ENCODE measurements at places on chromosomes 11 and 22.

GRCh38 chr11:3090096-3090901 lies 33.1 kb upstream of the CARS1 start:
- DNase-seq, result no peak

GRCh38 chr11:80196932-80197554 lies 756.2 kb upstream of the TENM4 start:
- no peak for DNase-seq

- no peak for DNase-seq
These were observed 3.5 kb downstream of the TMEM80 start for GRCh38 chr11:699116-699508.

DNA sequence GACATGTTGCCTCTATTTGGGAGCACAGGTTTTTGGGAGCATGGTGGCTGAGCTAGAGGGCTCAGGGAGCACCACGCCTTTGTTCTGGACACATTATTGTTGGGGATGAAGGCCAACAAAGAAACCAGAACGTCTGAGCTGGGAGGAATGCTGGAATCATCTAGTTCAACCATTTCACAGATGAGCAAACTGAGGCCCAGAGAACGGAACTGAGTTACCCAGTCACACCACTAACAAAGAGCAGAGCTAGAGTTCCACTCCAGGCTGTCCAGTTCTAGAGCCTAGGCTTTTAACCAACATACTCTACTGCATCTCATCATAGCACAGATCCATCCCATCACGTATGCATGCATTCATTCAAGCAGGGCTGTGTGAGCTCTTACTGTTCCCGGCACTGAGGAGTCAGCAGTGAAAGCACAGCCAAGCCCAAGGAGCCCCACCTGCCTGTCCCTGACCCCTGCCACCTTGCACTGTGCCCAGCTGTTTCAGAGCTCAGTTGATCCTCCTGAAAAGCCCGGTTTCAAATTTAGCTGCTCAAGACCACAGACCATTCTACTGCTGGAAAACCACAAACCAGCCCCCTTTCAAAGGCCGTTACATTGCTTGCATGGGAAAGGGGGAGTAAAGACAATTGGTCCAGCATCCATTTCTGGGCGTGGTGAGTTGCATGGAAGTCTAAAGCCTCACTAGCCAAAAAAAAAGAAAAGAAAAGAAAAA lies 16.9 kb upstream of the TCF20 start:
- no peak for DNase-seq

DNA sequence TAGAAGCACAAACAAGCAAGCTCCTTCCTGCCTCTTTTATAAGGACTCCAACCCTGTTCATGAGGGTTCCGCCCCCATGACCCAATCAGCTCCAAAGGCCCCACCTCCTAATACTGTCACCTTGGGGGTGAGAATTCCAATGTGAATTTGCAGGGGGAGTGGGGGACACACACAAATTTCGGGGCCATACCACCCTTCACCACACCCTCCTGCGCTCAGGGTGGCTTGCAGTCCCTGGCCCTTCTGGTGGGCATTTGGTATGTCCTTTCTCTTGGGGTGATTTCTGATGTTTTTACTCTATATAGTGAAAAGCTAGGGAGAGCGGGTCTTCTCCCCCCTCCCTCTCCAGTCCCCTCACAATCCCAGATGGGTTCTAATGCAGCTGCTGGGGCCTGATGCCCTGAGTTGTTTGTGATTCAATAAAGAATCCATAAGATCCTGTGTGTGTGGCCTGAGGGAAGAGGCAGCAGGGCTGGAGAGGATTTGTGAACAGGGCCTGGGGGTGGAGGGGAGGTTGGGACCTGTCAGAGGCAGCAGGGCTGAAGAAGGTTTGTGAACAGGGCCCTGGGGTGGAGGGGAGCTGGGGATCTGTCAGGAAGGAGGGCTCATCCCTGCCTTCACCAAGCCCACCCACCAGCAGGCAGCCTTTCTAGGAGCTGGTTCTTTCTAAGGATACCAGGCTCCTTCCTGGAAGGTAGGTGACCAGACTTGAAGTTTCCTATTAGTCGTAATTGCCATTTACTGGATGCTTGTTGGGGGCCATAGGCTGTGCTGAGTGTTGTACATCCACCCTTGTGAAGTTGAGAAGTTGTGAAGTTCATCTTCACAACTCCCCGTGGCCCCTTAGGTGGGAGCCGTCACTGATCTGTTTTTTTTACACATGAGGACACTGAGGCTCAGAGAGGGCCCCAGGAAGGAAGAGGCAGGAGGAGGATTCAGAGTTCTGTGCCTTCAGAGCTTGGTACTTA lies 7.9 kb downstream of the SLC35C1 start:
- DNase-seq, result no peak

GRCh38 chr22:20216863-20217499 lies 51.1 kb downstream of the RTN4R start:
- DNase-seq, result no peak

- no peak for DNase-seq
These were observed 8.7 kb downstream of the KDM4F start for GRCh38 chr11:95057959-95058358.

GRCh38 chr11:59212744-59213631 lies at the start of gene MPEG1:
TSS of gene MPEG1 (minus strand) at chr11:59212927. CDS start at chr11:59212865, 62 bp downstream.
- no peak for DNase-seq

- no peak for DNase-seq
These were observed 4.2 kb upstream of the GAB4 start for GRCh38 chr22:17012267-17012666.

GRCh38 chr11:131441051-131441810 lies 70.8 kb downstream of the NTM start:
- no peak for DNase-seq

GRCh38 chr11:95515371-95515770 lies 274.2 kb downstream of the FAM76B start:
- no peak for DNase-seq

DNA sequence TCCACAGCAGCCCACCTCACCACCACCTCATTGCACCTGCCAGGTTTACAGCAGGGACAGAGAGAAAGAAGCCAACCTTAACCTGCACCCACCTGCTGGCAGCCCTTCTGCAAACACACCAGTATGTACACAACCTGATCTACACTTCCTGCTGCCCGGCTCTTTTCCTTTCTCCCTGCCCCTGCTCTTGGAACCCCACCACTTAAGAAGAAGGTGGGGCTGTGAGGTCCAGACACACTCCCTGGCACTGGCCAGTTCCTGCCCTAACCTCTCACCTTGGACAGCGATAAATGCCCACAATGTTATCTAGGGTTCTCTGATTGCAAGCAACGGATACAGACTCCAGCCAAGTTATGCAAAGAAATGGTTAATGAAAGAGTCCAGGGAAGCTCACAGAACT lies 10.8 kb upstream of the SLC35C1 start:
- peak; percentile 9 for DNase-seq

- DNase-seq, result no peak
These were observed 34.5 kb upstream of the ETS1 start for GRCh38 chr11:128621601-128622501.

GRCh38 chr11:60947700-60948099 lies 4.3 kb downstream of the SLC15A3 start:
- DNase-seq, result no peak

- DNase-seq, result no peak
These were observed 4.2 kb downstream of the HSPA8 start for GRCh38 chr11:123057661-123058305.

DNA sequence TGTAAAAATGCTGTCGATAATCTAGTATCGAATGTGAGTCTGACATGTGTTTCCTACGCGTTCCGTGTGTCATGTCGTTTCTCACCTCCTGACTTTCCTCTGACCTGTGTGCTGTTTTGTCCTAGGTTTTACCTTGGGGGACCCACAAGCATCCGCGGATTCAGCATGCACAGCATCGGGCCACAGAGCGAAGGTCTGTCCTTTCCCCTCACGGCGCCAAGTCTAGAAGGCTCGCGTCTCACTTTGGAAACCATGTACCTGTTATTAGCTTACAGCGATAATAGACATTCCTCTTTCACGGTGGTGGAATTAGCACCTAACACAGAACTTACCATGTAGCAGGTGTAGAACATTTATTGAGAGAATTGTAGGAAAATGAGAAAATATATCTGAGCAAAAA lies 28.6 kb downstream of the SAMM50 start:
- no peak for DNase-seq

- no peak for DNase-seq
These were observed 64.0 kb downstream of the RPUSD4 start for GRCh38 chr11:126147208-126148111.

- no peak for DNase-seq
These were observed 10.0 kb upstream of the BACE1-AS start for GRCh38 chr11:117281159-117281558.

GRCh38 chr11:59708537-59708936 lies 5.1 kb downstream of the OR10V1 start:
- no peak for DNase-seq

Data from activated CD4-positive, alpha-beta memory T cell treated with anti-CD3 and anti-CD28 coated beads, Interleukin-2, amount 10 ng/mL, durations not matched to agents 7 days and 5 days (primary cell).